ENCODE measurements at places on chromosomes 11 and 22.

GRCh38 chr11:1493650-1494244, 7.2 kb upstream of the MOB2 start:
- no peak for DNase-seq

DNA sequence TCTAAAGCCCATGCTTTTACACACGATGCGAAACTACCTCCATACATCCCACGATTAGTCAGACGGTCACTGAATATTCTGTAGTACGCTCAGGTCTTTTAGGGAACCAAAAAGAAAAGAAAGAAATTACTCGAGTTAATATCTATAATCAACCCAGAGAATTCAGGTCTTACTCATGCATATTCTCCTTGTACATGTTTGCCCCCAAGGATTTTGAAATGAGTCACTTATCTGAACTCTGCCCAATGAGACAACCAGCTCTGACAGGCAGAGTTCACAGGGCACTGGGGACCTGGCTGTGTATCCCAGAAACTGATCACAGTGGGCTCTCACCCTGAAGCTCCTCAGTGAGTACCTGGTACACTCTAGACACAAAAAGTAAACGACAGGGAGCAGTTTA, 29.2 kb downstream of the RASSF10 start:
- no peak for DNase-seq

DNA sequence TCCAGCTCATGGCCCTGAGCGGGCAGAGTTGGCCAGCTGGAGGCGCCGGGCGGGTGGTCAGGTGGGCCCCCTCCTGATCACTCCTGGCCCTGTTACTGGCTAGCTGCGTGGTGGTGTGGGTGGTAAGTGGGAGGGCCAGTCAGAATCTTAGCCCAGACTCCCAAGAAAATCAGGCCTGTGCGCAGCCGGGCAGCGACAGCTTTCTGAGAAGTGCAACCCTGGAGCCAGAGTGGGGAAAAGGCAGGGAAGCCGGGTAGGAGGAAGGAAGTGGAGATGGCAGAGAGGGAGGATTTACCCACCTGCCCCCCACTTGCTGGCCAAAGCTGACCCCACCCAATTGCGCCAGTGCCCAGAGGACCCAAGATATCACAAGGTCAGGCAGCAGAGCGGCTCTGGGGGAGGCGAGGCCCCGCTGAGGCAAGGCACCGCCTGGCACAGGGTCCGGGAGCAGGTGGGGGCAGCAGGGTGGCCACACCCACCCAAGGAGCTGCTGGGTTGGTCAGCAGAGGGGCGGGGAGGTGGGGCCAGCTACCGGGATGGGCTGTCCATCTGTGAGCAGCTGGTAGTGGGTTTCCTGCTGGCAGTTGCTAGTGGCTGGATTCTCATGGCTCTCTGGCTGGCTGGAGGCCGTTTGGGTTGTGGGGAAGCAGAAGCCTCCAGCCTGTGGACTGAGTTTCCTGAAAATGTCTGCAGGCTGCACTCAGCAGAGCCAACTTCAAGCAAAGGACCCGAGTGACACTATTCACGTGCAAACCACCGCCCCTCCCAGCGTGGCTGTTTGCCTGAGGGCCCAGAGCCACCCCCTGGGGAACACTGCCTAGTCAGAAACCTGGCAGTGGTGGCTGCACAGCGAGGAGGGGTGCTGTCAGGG, 196.4 kb downstream of the IGLL1 start:
- DNase-seq: no peak

- DNase-seq: no peak
Measured at GRCh38 chr11:45165386-45165785, 18.9 kb downstream of the PRDM11 start.

GRCh38 chr11:63719001-63719400, 37.7 kb downstream of the RTN3 start:
- DNase-seq: no peak

DNA sequence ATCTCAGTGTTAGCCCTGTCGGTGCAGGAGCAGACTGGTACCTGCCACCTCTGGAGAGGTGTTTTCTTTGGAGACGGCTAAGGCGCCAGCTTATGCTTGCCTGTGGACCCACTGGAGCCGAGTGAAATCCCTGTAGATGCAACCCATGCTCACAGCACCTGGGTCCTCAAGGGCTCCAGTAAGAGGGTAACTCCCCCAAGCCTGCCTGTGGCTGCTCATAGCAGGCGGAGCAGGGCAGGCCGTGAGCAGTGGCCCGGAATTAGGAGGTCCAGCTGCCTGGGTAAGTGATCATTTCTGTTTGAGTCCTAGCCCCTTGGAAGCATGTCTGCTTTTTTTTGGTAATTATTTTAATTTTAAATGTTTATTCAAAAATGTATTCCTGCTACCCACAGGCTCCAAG, 43.8 kb downstream of the NAT10 start:
- no peak for DNase-seq

DNA sequence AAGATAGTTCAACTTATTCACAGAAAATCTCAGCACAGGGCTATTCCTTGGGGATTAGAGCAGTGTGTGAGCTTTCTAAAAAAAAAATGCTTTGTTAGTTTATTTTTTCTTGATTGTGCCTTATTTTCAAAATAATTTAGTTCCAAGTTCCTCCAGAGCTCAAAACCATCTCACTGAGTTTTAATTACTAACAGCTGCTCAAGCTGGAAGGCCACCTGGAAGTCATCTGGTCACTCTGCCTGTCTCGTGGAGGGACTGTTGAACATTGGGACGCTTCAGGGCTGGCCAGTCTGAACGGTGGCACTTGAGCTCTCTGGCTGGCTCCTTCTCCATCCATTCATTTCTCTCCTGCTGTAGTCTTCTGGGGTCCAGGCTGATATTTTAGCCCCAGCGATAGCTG, 4.0 kb downstream of the OR51E1 start:
- no peak for DNase-seq

DNA sequence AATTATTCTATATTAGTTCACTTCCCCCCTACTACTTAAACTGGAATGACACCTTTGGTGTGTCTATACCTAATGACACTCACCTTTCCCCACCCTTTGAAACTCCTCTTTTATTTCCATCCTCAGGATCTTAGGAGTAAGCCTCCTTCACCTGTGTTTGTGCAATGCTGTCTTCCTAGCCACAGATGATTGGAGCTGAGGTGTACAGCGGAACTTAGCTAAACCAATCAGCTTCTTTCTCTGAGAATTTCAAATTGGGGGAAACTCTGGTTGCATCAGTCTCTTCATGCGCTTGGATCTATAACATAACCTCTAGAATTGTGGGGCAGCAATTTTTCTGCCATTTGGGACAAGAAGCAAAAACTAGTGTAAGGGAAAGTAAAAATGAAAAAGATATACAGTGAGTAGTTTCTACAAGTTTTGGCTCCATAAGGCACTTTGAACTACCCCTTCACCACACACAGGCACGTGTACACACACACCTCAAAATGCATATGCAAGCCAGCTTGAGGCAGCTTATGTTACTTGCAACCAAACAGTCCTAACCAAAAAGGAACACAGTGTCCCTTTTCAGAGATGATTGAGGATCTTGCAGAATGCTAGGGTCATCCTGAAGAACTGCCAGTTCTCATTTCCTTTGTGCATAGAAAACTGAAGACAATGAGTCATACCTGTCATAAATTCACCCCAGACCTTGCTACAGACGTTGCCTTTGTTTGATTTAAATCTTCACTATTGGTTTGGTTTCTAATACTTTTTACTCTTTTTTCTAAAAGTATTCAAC, 36.0 kb upstream of the LDLRAD3 start:
- DNase-seq: peak; percentile 52

DNA sequence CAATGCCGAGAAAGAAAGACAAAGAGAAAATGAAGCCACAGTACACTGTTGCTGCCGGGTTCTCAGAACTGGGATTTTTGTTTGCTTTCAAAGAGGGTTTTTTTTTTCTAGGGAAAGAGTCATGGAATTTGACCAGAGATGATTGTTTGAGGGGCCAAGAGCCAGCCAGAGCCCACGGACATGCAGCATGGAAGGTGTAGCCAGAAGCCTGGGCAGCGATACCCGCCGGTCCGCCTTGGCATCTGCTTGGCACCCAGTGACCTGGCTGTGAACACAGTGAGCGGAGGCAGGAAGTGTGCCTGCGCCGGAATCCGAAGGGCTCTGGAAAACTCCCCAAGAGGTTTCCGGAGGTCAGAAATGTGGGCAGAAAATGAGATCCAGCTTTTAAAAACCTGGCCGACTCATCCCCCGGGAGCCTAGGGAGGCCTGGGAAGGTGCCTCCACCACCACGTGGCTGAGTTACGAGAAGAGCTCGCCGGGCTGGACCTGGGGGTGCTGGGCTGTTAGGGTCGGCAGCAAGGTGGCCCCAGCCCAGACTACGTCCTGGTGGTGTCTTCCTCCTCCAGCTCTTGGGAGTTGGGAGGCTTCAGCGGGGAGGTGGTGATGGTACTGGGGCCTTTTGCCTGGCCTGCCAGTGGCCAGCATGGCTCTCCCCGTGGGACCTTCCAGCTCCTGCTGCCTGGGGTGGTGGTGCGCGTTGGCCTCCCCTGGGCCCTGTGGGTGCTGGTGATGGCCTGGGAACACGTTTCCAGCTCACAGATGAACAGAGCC, 61.6 kb upstream of the PPARA start:
- peak; percentile 82 for DNase-seq

DNA sequence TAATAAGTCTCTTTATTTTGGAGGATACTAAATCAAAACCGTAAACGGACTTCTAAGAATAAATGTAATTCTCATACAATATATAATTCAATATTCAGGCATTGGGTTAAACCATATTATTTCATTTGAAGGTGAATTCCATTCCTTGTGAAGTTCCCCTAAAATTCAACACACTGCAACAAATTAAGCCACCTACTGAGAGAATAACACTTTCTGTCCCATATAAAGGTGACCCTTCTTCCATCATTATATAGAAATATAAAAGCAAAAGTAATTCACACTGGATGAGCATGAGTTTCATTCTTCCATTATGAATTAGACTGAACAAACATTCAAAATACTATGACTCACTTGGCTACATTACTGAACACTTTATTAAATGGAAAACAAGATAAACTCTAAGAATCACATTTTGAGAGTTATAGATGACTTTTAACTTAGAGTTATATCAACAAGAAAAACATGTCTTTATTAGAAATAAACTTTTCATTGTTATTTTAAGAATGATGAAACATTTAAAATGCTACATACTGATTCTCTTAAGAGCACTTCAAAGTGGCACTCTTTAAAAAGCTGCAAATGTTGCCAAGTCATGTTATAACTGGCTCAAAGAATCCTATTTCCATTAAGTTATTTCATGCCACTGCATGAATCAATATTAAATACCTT, 2.8 kb downstream of the SESN3 start:
- no peak for DNase-seq

DNA sequence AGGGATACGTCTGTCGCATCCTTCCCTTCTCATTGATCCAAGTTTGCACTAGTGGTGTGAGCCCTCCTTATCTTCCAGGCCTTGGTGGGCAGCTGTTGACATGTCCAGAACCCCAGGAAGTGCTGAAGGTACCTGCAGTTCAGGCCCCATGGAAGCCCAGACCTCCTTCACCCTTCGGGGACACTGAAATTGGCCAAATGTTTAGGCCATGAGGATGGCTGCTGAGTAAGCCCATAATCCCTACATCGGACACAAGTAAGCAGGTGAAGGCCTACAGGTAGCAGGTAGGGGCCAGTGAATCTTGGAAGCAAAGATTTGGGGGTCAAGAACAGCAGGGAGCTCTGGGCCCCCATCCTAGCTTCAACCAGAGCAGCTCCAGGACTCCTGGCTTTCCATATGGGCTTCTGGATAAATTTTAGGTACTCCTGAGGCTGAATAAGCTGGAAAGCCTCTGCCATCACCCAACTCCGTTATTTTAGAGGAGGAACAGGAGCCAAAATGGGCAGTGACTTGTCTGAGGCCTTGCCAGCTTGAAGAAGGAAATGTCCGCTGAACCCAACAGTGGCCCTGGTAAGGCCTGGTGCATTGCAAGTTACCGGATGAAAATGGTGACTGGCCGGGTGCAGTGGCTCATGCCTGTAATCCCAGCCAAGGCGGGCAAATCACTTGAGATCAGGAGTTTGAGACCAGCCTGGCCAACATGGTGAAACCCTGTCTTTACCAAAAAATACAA, 45.2 kb downstream of the MORC2 start:
- no peak for DNase-seq

DNA sequence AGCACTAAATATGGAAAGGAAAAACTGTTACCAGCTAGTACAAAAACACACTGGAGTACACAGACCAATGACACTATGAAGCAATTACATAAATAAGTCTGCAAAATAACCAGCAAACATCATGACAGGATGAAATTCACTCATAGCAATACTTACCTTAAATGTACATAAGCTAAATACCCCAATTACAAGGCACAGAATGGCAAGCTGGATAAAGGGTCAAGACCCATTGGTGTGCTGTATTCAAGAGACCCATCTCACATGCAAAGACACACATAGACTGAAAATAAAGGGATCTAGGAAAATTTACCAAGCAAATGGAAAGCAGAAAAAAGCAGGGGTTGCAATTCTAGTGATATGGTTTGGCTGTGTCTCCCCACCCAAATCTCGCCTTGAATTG, 44.0 kb upstream of the CALCA start:
- DNase-seq: no peak

GRCh38 chr11:3982431-3982830, 112.2 kb upstream of the RRM1 start:
- DNase-seq: no peak

GRCh38 chr11:86787018-86787536, 13.3 kb upstream of the PRSS23 start:
- no peak for DNase-seq

DNA sequence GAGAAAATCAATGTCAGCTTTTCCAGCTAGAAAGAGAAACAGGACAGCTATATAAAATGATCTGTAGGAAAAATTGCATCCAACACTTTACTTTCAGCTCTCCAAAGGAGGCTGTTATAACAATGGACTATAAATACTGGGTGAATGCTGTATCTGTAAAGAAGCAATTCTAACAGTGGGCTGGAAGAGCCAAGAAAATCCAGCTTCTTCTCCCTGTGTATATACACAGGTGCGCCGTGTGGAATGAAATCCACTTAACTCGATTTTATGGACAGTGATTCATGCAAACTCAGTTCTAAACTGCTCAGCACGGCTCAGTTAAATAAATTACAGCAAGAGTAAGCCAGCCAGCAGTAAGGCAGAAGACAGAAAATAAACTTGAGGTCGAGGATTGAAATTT, 32.5 kb upstream of the LMO2 start:
- no peak for DNase-seq

- no peak for DNase-seq
Measured at GRCh38 chr11:121199516-121199915, 93.1 kb upstream of the SC5D start.

- DNase-seq: no peak
Measured at GRCh38 chr11:859394-860131, 16.9 kb downstream of the TSPAN4 start.

DNA sequence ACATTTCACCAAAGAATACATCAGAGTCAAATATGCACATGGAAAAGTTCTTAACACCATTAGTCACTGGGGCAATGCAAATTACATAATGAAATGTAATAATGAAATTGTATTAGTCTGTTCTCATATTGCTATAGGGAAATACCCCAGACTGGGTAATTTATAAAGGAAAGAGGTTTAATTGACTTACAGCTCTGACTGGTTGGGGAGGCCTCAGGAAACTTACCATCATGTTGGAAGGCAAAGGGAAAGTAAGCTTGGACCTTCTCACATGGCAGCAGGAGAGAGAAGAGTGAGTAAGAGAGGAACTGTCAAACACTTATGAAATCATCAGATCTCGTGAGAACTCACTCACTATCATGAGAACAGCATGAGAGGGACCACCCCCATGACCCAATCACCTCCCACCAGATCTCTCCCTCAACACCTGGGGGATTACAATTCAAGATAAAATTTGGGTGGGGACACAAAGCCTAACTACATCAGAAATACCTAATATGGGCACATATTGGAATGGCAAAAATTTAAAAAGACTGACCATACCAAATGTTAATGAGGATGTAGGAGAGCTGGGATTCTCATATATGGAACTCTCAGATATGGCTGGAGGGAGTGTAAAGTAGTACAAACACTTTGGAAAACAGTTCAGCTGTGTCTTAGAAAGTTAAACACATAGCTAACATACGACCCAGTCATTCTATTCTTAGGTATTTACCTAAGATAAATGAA, 65.1 kb upstream of the CD44 start:
- no peak for DNase-seq

Data from kidney capillary endothelial cell (primary cell).